ENCODE measurements at places on chromosomes 16 and 17. TPM values are rescaled to one million over a fixed set of nuclear protein-coding genes. Genes with fewer than 3 reads are reported as not detected.

- peak; percentile 81 for DNase-seq
Measured at GRCh38 chr17:5237541-5238016, 2.9 kb upstream of the SCIMP start.

DNA sequence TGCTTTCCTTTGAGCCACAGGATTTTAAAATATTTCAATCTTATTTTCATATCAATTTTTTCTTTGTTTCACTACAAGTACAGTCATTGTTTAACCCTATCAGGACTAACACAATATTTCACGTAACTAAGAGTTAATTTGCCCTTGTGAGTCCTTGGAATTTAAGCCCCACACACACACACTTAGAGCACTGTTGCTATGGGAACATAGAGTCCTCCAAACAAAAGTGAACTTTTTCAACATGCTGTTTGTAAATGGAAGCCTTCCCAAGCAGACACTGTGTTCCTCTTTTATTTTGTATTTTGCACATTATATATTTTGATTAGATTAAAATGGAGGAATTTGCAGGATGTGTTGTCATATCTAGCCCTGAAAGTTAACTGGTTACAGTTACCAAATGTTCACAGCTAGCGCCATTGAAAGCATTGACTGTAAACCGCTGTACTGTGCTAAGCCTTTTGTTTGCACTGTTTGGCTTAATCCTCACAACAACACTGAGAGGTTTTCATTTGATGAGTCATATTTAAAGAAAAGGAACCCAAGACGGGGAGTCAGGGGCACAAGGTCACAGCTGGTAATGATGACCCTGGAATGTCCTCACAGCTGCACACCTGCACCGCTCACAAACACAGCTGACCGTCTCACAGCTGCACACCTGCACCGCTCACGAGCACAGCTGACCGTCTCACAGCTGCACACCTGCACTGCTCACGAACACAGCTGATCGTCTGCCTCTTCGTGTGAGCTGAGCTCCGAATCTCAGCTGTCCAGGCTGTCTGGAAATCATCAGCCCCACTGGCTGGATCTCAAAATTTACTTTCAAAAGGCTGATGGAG is 6.3 kb downstream of the HSBP1 start:
- DNase-seq: peak; percentile 73

GRCh38 chr16:30786115-30786935 is 680 bp downstream of the ZNF629 start:
- peak; percentile 60 for DNase-seq

DNA sequence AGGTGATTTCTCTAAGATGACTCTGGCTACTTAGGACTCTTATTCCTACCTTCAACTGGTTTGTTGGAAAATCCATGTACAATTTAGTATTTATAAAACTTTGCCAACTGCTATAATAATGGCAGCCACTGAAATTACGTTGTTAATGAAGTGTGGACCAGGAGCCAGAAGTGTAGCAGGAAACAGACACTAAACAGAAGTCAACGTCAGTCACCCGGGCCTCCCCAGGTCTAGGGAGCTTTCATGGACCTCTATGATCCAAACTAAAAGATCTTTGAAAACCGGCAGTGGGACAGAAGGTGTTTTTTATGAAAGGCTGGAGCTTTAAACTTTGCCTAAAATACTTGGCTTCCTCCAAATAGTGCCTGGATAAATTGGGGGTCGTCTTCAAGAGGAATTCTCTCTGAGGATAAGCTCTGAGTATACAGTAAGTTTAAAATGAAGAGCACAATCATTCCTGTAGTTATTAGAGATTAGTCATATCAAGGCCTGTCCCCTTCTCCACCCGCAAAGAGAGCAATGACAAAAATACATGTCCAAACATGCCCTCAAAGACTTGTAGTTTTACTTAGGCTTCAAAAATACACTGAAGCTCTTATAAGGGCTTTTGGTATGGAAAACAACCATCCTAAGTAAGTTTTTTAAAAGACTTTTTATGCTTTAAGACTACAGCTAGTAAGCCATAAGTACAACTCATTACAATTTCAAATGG is 34.6 kb downstream of the DCUN1D3 start:
- no peak for DNase-seq

GRCh38 chr17:42118545-42118944 is 2.6 kb downstream of the KAT2A start:
- peak; percentile 52 for DNase-seq

DNA sequence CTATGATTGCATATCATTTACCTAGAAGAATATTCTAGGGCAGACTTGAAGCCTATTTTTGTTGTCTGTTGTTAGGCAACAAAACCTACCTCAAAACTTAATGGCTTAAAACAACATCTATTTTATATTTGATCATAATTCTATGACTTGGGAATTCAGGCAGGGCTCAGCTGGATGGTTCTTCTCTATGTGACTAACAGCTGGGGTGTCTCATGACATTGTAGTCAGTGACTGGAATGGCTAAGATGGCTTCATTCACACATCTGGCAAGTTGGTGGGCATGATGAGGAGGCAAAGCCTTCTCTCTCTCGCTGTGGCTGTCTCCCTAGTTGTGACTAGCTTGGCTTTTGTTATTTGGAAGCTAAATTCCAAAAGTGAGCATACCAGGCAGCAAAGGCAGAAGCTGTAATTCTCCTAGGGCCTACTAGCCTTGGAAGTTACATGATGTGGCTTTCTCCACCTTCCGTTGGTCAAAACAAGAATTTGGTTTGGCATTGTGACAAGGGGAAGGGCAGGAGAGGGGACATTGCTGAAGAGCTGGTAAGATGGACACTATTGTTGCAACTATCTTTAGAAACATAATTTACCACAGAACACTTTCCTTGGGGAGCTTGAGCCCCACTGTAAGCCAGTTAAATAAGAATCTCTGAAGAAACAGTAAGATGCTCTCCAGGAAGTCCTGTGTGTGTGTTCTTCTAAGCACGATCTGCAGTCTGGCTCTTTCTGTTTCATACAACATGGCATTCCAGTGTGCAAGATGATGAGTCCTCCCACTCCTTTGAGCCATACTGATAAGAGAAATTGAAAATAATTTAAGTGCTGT is 39.4 kb downstream of the ZNRF1 start:
- no peak for DNase-seq

Gene DPEP2
- not detected for total RNA-seq

Gene CDC6
- 154 TPM for total RNA-seq

Gene CXCL16
- 5.4 TPM for total RNA-seq

All from HepG2 (cell line).